C1 segment of cervical spinal cord (tissue), 14 donors: ENCODE measurements at places on chromosomes 2 and 18.

DNA sequence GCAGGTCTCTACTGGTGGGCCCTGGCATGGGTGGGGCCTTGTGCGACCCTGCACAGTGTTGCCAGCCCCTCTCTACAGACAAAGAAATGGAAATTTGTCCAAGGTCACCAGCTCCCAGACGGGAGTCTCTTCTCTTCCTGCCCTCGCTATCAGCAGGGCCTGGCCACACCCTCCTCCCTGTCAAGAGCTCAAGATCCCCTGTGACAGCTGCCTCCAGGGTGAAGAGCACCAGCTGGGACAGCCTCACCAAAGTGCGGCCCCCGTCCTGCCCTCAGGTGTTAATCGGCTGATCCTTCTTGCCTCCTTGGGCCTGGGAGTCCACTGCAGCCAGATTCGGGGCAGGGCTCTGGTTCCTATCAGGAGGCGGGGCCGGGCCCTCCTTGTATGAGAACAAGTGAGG is 259.1 kb downstream of the TWIST2 start:
- no peak for DNase-seq

DNA sequence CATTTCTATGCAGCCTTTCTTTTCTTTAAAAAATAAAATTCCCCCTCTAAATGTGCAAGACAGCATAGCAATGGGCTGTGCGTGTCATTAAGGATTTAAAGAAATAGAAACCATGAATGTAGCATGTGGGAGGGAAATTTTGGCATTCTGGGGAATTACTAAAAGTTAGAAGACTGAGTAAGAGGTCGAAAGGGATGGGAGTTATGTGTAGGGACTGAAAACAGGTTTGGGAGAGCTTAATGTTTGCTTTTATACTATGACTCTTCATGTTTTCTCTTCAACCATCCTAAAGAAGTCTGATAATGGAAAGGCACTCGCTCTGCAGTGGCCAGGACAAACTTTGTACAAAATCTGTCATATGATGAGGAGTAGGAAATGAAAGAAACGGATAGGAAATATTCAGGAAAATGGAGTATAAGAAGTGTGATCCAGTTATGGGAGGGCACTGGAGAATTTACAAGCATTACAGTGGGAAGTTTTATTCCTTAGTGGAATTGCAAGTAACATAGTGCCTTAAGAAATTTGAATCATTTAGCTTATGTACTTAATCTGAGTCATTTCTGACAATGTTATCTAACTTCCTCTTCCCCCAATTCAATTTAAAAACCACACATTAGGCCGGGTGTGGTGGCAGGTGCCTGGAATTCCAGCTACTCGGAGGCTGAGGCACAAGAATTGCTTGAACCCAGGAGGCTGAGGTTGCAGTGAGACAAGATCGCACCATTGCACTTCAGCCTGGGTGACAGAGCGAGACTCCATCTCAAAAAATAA is 20.6 kb downstream of the TMEM87B start:
- DNase-seq = no peak

DNA sequence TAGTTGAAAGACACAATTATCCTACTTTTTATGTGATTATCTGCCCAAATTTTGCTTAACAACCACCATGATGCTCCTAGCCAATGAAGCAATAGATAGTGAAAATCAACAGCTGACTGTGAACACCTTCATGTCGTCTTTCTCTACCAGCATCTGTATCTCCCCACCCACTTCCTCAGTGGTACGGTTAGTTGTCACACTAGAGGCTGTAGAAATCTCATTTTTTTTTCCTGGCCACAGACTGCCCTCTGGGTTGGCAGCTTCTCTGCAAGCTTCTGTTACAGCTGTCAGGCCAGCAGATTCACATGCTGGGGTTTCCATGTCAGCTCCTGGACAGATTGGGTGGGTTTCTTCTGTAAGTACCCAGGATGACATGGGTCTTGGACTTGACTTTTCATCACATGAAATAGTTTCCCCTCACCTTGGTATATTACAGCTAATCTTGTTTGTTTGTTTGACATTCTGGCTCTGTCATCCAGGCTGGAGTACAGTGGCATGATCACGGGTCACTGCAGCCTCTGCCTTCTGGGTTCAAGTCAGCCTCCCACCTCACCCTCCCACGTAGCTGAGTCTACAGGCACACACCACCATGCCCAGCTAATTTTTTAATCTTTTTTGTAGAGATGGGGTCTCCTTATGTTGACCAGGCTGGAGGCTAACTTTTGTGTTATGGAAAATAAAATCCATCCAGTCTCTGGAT is 24.3 kb downstream of the STAT4 start:
- no peak for DNase-seq

DNA sequence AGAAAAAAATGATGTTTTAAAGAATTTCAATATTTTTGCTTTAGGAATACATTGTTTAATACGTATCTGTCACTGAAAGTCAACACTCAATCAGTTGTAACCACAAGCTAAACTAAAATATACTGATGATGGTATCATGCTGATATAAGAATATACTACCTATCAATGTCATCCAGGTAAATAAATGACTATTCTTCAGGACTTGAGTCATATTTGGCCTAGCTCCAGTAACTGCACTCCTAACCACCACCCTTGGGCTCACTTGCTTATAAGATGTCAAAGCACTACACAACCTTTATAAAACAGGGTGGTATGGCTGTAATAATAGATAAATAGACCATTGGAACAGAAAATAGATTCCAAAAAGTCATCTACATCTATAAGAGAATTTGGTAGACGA is 48.8 kb downstream of the RND3 start:
- DNase-seq = no peak

DNA sequence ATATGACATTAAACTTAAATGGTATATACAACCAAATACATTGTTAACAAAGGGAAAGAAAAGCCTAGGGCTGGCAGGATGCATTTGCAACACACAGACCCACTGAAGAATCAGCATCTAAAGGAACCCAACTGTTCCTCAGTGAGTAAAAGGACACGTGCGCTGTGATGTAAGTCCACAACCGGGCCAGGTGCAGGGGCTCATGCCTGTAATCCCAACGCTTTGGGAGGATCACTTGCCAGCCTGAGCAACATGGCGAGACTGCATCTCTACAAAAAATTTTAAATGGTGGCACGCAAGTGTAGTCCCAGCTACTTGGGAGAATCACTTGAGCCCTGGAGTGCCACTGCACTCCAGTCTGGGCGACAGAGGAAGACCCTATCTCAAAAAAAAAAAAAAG is 3.9 kb downstream of the DTNB start:
- no peak for DNase-seq

DNA sequence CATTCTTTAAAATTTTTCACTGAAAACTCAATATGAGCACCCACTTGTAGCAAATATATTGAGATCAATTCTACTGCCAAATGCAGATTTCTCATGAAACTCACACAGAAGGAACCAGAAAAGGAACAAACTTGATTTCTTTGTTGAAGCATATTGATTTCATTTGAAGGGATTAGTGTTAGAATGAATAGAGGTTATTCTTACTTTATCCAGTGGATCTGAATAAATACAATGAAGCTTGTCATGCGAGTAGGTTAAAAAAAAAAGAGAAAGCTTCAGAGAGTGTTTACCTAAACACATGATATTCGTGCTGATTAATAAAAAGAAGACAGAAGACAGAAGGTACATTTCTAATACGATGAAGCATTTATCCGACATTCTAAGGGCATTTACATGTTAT is 226.7 kb upstream of the ZSWIM2 start:
- DNase-seq = no peak

DNA sequence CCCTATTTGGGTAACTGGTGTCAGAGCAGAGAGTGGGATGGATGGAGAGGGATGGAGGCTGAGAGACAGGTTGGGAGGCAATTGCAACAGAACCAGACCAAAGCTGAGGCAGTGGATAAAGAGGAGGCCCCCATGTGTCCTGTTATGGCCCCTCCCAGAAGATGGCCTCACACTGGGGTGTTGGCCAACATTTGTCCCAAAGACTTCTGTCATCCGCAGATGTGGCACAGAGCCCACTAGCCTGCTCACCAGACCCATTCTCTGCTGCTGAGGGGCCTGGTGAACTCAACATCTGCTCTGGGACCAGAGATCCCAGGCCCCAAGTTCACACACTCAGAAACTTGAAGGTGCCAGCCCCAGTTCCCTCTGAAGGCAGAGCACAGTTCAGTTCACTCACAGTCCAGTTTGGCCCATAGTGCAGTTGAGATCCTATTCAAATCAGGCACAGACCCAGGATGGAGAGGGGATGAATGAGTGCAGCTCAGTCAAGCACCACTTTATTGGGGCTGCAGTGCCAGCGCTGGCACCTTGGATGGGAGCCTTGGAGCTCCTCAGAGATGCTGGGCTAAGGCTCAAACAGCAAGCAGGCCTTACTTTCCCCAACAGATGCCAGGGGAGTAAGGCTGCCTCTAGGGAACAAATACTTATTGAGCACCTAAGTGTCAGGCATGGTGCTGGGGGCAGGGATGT is 189.2 kb downstream of the ZBTB7C start:
- DNase-seq = peak; percentile 28

- no peak for DNase-seq
Observed at GRCh38 chr18:49473721-49474120, 13.3 kb upstream of the DYM start.

- DNase-seq = no peak
Observed at GRCh38 chr2:43372416-43373081, 146.1 kb upstream of the ZFP36L2 start.

- DNase-seq = no peak
Observed at GRCh38 chr18:27863780-27864430, 313.0 kb downstream of the CDH2 start.

DNA sequence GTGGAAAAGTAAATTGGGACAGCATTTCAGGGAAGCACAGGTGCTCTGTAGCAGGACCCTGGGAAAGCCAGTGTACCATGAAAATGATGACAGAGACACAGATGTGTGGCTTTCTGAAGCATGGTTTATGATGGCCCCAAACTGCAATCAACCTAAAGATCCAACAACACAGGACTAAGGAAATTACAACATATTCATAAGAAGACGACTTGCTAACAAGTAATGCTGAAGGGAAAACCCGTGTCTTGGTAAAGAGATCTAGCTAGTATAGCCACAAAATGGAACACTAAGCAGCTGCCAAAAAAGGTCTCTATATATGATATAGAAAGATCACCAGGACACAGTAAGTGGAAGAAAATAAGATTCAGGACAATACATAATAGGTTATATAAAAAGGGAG is 53.2 kb downstream of the UXS1 start:
- DNase-seq = no peak

DNA sequence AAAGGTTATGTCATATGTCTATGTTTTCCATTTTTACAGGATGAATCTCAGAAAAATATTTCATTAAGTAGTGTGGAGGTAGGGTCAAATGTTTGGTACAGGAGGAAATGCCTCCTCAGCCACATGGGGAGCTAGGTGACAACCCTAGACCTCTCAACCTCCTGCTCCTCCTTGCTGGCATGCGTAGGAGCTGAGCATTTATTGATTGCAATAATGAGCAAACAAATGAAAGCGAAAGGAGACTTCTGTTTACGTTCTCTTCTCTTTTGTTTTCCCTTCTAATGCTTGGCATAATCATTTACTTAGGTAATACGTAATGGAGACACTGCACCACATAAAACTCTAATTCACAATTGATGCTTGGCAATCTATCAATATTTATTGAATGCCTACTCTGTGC is 95.1 kb upstream of the CCBE1 start:
- no peak for DNase-seq

- no peak for DNase-seq
Observed at GRCh38 chr2:136058262-136058661, 59.7 kb downstream of the CXCR4 start.

- no peak for DNase-seq
Observed at GRCh38 chr2:47239119-47239969, 84.2 kb upstream of the STPG4 start.

DNA sequence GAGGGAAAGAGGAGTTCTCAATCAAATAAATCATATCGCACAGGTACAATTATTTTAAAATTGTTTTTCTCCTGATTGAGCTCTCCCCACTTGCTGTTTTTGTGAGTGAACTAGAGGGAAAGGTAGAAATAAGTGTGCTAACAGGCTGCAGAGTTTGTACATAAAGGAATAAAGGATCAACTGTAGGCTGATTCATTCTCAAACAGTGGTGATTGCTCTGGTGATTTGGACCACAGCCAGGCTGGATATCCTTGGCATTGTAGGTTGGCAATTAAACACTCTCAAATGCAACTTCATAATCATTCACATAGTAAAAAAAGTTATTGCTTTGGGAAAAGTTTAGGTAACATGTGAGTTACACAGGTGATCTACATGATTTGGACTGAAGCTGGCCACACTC is 29.8 kb downstream of the LRP1B start:
- no peak for DNase-seq

DNA sequence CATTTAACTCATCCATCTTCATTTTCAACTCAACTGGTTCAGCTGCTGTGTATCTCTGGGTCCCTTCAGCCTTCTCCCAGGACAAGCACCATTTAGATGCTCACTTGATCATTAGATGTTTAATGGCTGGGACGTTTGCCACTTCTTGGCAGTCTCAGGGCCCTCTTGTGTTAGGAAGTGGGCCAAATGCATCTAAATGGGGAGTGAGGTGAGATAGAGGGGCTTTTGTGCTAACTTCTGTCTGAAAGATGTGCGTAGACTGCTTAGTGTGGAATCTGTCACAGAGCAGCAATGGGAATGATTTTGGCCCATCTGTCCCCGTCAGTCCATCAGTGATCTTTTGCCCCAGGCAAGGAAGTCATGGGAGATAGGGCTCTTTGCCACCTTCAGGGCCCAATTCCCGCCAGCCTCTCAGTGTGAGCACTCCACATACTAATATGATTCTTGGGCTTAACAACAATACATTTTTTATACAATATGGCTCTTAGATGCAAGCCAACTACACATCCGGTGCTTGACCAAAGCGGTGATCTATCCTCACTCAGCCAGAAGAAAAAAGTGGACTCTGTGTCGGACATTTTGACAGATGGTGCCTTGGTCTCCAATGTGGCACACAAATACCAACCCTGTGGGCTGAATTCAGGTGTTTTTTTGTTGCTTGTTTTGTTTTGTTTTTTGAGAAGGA is 95.7 kb upstream of the EPC2 start:
- DNase-seq = no peak

DNA sequence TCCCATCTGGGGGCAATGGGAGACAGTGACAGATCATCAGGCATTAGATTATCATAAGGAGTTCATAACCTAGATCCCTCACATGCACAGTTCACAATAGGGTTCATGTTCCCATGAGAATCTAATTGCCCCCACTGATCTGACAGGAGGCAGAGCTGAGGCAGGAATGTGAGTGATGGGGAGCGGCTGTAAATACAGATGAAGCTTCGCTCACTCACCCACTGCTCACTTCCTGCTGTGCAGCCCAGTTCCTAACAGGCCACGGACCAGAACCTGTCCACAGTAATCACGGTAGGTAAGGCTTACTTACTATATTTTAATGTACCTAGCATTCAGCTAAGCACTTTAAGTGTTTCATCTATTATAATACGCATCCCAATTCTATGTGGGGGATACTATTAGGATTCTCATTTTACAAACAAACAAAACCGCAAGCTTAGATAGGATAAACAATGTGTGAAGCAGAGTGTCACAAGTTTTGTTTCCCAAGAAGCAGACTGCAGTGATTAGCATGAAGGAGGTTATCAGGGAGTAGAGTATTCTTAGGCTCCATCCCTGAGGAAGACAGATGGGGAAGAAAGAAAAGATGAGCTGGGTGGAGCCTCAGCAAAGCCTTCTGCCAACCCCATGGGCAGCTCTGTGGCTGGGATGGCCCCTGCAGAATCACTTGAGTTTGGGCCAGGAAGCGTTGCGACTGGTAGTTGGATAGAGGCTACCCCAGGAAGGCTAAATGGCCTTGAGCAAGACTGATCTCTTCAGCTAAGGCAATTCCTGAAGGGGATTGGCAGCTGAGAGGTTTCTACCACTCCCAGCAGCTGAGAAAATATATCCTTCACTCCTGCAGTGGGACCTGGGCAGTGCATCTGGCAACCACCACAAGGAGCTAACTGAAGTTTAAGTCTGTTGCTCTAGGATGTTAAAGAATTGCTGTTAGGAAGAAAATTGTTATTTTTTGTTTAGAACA is 133.1 kb downstream of the MREG start:
- no peak for DNase-seq
